ENCODE measurements at places on chromosomes 6 and 20.

DNA sequence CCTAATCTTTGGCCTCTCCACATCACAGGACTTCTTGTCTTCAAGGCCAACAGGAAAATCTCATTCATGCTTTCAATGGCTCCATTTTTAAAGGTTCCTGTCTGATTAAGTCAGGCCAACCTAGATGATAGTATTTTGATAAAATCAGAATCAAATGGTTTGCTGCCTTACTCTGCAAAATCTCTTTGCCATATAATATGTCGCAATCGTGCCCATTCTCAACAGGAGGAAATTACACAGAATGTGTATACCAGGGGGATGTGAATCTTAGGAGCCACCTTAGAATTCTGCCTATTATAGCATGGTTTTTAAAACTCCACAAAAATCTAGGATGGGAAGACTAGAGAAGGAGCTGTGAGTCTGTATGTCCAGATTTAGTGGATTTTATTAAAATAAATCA lies 612.9 kb upstream of the MAN1A1 start:
- no peak for DNase-seq

DNA sequence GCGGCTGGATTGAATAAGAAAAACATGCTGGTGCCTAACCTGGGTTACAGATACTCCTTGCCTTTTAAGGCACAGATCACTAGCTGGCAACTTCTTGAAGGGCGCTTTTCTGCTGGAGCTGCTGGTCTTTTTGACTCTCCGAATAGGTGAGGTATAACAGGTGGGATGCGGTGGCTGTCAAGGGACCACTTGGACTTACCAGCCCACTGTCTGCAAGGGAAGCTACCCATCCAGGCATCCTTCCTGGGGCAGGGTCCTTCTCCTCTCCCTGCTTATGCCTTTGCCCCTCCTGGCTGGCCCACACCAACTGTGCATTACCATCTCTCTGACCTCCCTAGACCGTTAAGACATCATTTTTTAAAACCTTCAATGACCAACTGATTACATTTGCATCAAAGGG lies 57.4 kb downstream of the NPEPL1 start:
- no peak for DNase-seq

DNA sequence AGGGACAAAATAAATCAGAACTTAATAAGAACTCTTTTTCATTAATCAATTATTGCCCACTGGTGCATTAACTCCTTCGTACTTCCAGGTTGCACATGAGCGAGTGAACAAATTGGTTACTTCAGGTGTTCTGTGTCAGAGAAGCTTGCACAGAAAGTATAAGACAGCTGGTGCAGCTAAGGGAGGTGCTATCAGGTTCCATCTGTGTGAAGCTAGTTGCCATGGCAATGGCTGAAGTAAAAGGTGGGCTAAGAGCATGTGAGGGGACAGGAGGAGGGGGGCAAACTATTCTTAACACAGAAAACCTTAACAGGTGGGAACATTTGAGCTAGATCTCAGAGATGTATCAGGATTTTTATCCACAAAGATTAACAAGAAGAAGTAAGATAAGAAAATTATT lies 81.6 kb downstream of the MANEA start:
- no peak for DNase-seq

- DNase-seq: peak; percentile 21
Observed at GRCh38 chr6:149233056-149233715, 84.3 kb upstream of the TAB2 start.

DNA sequence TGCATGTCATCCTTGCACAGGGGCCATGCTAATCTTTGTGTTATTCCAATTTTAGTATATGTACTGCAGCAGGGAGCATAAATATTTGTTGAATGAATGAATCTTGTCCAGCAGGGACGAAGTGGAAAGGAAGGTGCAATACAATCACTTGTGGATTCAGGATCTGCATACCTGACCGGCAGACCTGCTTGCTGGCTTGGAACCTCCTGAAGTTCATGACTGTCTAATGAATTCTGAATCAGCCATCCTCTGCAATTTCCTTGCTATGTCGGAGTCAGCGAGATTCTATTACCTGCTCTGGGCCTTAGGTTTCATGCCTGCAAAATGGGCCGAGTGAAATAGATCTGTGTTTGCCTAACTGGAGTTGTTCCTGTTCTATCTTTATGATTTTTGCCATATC lies 17.4 kb upstream of the NCOA3 start:
- DNase-seq: no peak

DNA sequence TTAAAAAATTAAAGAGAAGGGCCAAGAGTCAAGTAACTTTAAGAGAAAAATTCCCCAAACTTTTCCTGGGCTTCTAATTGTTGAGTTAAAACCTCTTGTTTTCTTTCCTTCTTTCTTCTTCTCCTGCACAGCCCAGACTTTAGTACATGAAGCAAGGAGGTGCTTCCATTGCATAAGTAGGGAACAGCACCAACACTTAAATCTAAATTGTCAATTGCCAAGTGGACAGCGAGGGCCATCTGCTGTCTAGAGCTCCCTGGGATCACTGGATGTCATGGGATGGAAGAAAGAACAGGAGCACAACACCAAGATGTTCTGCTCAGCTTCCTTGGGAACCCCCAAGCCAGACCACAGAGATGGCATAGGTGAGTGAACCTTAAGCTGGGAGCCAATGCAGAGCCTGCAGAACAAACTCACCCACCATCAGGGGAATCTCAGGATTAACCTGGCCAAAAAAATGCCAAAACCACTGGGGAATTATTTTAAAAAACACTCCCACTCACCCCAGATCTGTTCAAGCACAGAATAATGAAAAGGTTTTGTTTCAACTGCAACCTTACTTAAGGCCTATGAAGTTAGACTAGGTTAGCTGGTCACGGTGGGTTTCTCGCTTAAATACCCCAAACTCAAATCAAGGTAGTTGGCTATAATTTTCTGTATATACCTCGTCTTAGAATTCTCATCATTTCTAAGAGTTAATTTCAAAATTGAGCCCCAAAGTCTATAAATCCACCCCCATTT lies 67.8 kb downstream of the TNFRSF21 start:
- no peak for DNase-seq

DNA sequence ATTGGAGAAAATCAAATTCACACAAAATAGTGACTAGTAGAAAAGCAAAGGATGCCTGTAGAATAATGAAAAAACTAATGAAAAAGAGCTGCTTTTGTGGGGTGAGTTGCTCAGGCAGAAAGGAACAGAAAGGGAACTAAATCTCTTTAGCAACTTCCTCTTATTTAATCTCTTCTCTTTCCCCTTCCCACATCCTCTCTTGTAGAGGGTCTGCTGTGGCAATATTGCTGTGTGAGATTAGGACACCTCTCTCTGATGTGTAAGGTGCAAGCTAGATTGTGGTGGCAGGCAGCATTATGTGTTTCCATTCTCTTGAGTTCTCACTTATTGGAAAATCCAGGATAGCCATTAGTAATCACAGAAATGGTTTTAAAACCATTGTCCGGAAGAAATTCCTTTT lies 49.7 kb downstream of the SYNE1 start:
- DNase-seq: no peak

GRCh38 chr6:147750413-147750812 lies 241.9 kb downstream of the SAMD5 start:
- DNase-seq: no peak

GRCh38 chr6:143195349-143195845 lies 134.7 kb downstream of the AIG1 start:
- no peak for DNase-seq

DNA sequence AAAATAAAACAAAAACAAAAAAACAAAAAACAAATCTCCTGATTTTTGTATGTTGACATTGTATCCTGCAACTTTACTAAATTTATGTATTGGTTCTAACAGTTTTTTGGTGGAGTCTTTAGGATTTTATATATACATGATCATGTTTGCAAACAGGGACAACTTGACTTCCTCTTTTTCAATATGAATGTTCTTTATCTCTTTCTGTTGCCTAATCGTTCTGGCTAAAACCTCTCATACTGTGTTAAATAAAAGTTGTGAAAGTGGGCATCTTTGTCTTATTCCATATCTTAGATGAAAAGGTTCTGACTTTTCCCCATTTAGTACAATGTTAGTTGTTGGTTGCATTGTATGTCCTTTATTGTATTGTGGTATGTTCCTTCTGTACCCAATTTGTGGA lies 261.7 kb upstream of the NOX3 start:
- no peak for DNase-seq
